Spinal cord (tissue), 10 donors: ENCODE measurements at places on chromosomes 7 and 10.

GRCh38 chr7:37546677-37547076 lies 98.0 kb upstream of the ELMO1 start:
- DNase-seq, result no peak

- DNase-seq, result no peak
These were observed 206.7 kb downstream of the ADAM12 start for GRCh38 chr10:126181626-126182025.

GRCh38 chr7:137523171-137523570 lies 179.6 kb upstream of the PTN start:
- DNase-seq, result no peak

- DNase-seq, result peak; percentile 68
These were observed 107.0 kb upstream of the INSIG1 start for GRCh38 chr7:155190688-155191087.

DNA sequence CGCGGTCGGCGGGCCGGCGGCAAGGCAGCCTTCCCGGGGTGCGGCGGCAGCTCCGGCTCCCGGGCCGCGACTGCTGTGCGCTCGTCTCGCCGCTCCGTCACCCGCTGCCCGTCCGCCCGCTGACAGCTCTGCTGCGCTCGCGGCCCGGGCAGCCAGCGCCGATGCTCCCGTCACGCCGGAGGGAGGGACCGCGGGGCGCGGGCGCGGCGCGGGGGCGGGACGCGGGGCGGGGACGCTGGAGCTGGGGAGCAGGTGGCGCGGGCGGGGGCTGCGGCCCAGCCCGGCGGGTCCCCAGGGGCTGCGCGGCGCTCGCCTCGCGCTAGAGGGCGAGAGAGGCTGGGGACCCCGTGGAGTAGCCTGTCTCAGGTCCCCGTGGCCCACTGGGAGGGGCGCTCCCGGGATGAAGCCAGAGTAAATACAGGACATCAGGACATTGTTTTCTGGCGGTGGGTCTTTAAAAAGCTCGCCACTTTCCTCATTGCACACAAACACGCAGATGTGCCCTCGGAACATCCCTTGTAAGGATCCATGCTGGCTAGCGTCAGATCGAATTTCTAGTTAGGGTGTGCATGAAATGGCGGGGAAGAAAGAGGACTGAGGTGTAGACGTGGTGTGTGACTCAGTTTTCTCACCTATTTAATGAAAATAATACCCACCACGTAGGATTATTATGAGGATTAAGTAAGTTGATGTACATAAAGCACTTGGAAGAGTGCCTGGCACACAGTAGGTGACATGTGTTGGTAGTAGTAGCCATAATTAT lies at the start of gene ELAPOR2:
Gene ELAPOR2, minus strand, starts transcription at position 130 of the 763 bp plus-strand sequence. CDS start 141 bp downstream, outside the sequence.
- DNase-seq, result peak; percentile 73

GRCh38 chr7:128210590-128211570 lies 30.2 kb upstream of the LEP start:
- no peak for DNase-seq

- DNase-seq, result no peak
These were observed 144.6 kb upstream of the MDFIC start for GRCh38 chr7:114777288-114777687.

- DNase-seq, result no peak
These were observed 41.8 kb upstream of the TMEM213 start for GRCh38 chr7:138755842-138756590.

DNA sequence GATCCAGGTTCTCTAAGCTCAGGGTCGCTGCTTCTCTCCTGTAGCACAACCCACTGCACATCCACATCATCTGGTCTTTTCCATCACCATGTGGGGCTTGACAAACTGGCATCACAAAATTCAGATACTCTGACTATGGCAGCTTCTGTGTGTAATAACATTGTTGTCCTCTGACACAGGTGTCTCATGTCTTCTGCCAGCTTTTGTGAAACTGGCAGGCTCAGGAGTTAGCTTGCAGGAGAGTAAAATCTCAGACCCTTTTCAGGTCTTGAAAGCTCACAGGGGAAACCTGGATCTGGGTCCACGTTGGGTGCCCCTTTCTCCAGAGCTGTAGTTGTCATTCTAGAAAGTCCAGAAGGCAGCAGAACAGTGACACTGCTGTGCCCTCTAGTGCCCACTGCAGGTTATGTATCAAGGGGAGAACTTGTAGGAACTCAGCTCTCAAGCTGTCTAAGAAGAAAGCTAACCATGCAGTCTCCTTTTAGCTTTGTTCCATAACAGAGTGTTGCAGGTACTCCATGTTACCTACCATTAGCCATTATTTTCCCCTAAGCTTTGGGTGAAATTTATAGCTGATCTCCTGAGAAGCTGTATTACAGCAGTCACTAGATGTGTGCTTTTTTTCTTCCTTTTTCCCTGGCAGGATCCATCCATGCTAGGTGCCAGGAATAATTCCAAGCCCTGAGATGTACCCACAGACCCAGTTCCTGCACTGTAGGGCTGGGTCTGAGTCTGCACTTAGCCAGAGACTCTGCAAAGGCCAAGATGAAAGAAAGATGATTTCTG lies 102.7 kb downstream of the ZNF248 start:
- no peak for DNase-seq

DNA sequence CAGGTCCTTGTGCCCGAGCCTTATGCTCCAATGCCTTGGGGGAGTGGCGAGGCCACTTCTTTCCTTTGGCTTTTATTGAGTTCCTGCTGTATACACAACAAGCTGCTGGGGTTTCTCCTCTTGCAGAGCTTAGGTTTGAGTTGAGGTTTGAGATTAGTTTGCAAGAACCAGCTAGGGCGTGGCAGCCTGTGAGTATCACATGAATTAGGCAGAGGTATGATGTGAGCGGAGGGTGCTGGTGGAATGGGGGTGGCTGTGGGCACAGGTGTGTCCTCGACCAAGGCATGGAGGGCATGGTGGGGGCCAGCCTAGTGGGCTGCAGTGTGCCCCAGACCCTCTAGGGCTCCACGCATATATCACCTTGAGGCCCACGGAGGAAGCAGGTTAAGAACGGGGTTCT lies 123.3 kb downstream of the DOCK1 start:
- DNase-seq, result no peak

- DNase-seq, result no peak
These were observed 86.8 kb downstream of the NPTX2 start for GRCh38 chr7:98703916-98704315.
